ENCODE measurements at places on chromosomes 5 and 9.

GRCh38 chr9:8762479-8763085, 963.0 kb upstream of the DMAC1 start:
- peak; percentile 38 for DNase-seq

DNA sequence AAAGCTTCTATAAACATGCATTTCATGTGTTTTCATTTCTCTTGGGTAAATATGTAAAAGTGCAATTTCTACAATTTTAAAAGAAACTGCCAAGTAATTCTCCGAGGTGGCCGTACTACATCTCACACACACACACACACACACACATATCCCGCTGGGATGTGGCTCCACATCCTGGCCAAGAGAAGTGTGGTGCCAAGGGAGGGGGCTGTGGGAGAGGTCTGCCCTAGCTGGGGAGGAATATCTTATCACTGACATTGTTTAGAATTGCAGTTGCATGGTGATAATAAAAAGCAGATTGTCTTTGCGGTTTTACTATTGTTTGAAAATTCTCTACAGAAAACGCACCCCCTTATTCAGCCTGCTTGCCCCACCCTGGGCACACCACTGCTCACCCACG, 558.4 kb downstream of the BNC2 start:
- DNase-seq = peak; percentile 15

DNA sequence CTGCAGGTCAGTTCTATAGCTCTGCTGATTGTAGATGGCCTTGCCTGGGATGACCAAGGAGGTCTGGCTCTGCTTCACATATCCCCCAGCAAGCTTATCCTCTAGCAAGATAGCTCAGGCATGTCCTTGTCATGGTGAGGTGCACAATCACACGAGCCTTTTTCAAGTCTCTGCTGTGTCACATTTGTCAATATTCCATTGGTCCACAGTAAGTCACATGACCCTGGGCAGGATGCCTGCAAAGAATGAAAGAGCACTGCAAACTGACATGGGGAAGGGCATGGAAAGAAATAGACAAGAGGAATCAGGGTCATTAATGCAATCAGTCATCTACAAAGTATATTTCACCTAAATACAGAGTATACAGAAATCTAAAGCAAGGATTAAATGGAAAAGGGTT, 142.0 kb downstream of the RORB start:
- no peak for DNase-seq

- no peak for DNase-seq
Measured at GRCh38 chr5:14442536-14442935, 139.1 kb upstream of the OTULINL start.

- peak; percentile 37 for DNase-seq
Measured at GRCh38 chr5:38207343-38207742, 51.0 kb upstream of the EGFLAM start.

- DNase-seq = peak; percentile 18
Measured at GRCh38 chr5:2303431-2304100, 420.8 kb upstream of the IRX4 start.

GRCh38 chr5:108720391-108720790, 27.3 kb upstream of the FER start:
- DNase-seq = no peak

DNA sequence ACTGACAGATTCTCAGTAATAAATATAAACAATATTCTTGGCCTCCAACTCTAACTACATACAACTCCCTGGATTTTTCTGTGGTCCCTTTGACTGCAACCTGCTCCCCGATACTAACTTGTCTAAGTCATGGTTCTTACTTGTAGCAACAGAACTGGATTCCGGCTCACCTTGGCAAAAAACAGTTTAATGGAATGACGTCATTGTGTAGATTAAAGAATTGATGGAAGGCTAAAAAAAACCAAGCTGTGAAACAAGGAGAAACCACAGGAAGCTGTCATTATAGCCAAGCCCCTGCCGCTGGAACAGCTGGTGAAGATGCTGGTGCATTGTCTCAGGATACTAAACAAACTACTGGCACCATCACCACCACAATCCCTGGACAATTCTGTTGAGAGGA, 11.4 kb upstream of the ADAMTS19 start:
- DNase-seq = no peak

Measured in H9 (cell line).